ENCODE measurements at places on chromosomes 7 and 10.

- DNase-seq: no peak
Observed at GRCh38 chr10:93075369-93076221, 1.9 kb downstream of the CYP26A1 start.

GRCh38 chr7:123823898-123824753, 20.8 kb upstream of the HYAL4 start:
- no peak for DNase-seq

- DNase-seq: no peak
Observed at GRCh38 chr7:128217967-128218652, 23.0 kb upstream of the LEP start.

DNA sequence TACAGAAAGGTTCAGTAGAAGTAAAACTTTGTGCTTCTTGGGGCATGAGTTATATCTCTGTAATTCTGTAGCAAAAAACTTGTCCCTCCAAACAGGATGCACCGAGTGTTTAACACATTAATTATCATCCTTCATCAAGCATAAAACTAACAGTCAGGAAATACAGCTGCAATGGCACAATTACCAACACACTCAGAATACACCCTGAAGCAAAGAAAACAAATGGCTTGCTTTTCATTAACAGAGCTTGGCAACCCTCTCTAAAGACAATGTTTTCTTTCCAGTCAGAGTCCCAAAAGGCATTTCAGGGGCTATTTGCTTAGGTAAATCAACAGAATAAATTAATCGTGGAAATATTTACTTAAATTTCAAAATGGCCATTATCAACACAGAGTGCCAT, 107.7 kb downstream of the ICA1 start:
- DNase-seq: no peak

DNA sequence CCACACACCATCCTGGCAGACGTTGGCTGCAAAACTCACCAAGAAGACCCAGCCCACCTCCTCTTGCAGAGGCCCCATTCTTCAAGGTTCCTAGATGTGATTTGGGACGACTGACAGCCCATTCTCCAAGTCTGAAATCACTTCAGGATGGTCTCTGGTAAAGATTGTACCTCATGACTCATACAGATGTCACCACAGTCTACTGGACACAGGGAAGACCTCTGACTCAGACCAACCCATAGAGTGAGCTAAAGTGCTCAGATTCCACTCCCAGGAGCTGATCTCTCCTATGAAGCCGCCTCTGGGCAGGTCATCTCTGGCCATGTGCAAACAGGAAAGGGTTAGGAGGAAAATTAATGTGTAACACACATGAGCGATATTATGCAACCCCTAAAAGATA, 102.4 kb upstream of the VWC2 start:
- DNase-seq: no peak

GRCh38 chr7:37149051-37149772, 299.5 kb downstream of the ELMO1 start:
- no peak for DNase-seq

DNA sequence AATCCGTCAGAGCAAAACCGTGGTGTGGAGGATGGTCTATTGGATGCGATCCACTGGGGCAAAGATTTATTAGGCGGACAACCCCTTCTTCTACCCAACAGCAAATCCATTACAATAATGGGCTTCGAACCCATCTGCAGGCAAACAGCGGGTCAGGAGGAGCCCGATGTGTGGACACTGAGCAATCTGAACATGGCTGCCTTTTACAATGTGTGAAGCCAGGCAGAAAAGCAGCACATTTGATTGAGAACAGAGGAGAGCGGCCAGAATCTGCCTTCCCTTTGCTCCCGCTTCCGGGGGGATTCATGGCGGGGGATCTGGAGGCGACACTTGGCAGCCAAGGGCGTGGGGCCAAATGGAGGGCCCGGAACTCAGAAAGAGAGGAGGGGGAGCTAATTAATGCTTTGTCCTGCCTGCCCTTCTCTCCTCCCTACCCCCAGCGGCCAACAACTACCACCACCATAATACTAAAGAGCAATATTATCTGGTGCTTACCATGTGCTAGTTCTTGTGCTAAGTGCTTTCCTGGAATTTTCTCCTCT, 133.0 kb downstream of the EMX2 start:
- no peak for DNase-seq

- DNase-seq: no peak
Observed at GRCh38 chr7:85685901-85686300, 499.0 kb upstream of the SEMA3D start.

GRCh38 chr10:117463545-117463920, 79.0 kb upstream of the EMX2 start:
- DNase-seq: no peak

DNA sequence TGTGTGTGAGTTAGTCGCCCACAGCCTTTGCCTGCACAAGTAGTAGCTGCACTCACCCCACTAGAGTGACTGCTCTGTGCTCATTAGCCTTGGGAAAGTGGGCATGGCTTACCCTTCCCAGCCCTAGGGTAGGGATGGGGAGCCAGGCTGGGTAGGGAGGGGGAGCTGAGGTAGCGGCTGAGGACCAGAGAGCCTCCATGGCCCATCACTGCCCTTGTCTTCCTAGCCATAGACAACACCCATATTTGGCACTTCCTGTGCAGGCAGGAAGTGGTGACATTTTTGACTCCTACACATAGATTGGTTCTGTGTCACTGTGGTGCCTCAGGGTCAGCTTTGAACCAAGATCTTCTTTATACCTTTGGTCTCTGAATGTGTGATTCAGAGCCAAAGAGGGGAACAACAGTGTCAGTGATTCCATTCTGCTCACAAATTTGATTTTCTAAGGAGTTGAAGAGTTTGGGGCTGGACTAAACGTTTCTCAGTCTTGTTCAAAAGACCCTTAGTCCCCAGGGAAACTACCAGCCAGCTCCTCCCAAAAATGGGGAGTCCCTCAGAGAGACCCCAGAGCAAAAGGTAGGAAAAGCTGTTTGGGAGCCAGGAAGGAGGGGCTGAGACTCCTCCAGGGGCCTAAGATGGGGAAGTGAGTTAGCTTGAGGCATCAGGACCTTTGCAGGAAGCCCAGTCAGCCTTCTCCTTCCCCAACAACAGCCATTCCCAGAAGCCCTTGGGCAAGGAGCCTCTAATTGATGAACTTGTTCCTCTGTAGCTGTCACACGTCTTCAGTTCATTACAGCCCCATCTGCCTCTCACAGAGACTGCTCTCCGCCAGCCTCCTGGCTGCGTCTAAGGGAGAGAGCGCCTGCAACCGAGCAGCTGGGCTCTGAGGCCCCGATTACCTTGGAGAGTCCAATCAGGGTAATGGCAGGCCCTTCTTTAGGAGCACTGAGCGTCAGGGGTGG, 135.0 kb downstream of the CDH23 start:
- DNase-seq: no peak

DNA sequence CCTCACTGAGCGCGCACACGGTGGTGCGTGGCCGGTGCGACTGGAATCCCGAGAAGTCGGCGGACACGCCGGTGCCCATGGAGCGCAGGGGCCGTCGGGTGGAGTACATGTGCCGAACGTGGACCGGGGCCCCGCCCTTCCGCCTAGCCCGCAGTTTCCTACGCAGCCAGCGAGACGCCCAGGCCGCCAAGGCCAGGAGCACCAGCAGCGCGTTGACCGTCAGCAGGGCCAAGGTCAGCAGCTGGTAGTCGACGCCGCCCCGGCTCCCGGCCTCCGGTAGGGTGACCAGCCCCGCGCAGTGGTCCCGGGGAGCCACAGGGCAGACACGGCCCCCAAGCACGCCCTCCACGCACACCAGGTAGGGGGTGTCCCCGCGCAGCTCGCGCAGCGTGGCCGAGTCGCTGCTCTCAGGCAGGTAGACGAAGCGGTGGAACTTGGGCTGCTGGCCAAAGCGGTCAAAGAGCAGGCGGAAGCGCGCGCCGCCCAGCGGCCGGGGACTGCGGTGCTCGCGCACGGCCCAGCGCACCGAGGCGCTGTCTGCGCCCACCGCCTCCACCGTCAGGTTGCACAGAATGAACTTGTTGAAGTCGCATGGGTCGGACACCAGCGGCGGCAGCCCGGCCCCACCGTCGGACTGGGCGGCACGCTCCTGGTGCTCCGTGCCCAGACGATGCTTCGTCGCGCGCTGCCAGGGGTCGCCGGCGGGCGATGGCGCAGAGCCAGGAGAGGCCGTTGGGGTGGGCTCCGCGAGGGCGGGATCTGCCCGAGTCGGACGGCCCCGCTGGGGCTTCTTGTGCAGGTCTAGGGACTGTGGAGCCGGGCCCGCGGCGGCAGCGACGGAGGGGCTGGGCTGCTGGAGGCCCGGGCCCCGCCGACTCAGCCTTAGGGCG, 2.2 kb downstream of the TRIL start:
- no peak for DNase-seq

DNA sequence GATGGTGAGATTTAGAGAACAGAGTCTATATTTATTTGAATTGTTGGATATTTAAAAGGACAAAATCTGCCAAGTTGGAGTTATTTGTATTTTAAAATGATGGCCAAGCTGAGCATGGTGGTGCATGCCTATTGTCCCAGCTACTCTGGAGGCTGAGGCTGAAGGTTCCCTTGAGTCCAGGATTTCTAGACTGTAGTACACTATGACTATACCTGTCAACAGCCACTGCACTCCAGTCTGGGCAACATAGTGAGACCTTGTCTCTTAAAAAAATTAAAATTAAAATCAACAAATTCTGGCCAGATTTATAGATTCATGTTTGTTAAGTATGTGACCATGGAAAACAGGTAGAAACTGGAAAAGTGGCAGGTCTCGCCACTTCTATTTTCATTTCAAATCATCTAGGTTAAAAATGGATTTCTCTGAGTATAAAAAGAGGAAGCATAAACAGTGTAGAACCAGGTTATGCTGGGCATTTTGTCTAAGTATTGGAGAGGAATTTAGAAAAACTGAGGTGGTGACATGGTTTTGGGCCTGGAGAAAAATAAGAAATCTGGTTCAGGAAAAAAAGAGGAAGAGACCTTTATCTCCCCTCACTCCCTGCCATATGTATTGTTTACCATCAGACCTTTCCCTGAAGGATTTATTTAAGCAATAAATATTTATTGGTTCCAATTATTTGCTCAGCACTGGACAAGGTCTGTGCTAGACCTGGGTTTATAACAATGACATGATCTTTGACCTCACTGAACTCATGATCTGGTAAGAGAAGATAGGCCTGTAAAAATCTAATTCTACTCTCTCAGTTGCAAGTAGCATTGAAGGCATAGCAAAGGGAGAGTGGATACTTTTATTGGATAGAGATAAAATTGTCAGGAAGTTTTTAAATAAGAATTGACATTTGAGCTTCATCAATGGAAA, 134.2 kb downstream of the TSPAN12 start:
- no peak for DNase-seq

DNA sequence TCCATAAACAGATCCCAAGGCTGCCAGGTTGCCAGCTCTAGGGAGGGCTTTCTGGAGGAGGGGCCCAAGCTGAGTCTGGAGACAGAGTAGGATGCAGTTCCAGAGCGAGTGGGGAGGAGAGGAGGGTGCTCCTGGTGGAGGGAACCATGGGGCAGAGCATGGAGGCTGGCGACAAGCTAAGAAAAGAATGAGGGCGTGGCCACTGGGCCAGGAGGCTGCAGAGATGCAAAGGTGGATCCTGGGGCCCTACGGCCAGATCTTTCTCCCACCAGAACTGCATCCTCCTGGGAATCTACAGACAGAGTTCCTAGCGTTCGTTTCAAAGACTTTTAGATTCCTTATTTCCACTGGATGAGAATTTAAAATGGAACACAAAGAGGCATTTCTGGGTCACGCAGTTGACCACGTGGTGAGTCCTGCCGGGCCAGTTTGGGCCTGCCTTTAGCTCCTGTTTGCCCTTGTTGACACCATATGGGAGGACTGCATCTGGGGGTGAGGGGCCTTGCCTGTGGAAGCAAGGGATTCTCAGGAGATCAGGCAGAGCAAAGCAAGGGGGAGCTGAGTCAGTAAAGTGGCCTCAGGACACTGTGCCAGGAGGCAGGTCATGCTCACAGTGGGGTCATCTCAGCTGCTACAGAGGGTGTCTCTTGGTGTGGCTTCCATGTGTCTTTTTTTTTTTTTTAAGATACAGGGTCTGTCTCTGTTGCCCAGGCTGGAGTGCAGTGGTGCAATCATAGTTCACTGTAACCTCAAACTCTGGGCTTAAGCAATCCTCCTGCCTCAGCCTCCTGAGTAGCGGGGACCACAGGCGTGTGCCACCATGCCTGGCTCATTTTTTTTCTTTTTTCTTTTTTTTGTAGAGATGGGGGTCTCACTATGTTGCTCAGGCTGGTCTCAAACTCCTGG, 137.8 kb downstream of the SH3PXD2A start:
- DNase-seq: no peak

DNA sequence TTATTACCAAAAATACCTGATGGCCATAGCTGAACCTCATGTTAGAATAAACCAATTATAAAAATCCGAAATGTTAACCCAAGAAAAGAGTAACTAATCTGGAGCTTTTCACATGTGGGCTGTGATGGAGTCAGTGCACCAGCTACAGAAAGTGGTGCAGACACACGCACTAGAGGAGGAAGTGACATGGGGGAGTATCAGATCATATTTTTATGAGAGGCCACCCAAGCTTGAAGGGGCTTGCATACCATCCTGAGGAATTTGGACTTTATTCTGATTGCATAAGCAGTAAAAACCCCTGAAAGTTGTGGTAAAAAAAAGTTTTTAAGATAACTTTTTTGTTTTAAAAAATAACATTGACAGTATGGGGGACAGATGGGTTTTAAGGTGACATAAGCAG, 1148.5 kb upstream of the CELF2 start:
- no peak for DNase-seq

- no peak for DNase-seq
Observed at GRCh38 chr10:49180444-49180860, 7.7 kb downstream of the TMEM273 start.

- DNase-seq: no peak
Observed at GRCh38 chr10:986137-986825, 2.0 kb upstream of the GTPBP4 start.

GRCh38 chr7:143323653-143324052, 7.7 kb downstream of the CLCN1 start:
- no peak for DNase-seq
